ENCODE measurements at places on chromosomes 7 and 10.

DNA sequence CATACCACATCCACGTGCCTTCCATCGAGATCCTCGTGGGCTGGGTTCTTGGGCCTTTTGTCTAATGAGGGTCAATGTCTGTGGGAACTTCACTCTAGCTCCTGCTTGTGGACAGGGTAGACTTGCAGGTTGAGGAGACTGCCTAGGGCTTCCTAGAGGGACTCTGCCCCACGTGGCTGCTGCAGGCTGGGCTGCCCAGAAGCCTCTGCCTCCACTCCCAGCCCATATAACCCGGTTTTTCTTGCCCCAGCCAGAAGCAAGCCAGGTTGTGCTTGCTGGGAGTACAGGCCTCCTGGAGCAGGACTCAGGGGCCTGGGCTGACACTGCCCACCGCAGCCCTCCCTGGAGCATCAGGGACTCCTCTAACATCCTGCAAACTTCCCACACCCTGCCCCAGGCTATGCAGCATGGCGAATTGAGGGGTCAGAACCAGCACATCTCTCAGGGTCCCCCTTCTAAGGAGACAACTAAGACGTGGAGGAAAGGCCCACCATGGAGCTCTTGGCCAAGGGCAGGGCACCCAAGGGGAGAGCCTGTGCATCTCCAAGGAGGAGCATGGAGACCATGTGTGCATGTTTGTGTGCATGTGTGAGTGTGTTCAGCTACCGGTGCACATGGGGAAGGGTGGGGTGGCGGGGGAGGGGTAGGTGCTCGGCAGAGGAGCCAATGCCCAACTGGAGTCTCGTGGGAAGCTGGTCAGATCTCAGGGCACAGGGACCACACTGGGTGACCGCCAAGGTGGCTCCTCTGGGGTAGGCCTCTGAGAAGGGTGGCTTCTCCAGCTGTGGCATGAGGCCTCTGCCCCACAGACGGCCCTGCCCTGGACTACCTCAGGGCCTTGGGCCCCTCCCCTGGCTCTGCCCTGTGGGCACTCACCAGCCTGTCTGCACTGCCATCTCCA, 62.6 kb downstream of the RASGEF1A start:
- DNase-seq, result no peak

- DNase-seq, result no peak
Observed at GRCh38 chr7:135186841-135187253, 16.3 kb upstream of the CYREN start.

GRCh38 chr7:77991656-77992055, 193.1 kb downstream of the PHTF2 start:
- no peak for DNase-seq

DNA sequence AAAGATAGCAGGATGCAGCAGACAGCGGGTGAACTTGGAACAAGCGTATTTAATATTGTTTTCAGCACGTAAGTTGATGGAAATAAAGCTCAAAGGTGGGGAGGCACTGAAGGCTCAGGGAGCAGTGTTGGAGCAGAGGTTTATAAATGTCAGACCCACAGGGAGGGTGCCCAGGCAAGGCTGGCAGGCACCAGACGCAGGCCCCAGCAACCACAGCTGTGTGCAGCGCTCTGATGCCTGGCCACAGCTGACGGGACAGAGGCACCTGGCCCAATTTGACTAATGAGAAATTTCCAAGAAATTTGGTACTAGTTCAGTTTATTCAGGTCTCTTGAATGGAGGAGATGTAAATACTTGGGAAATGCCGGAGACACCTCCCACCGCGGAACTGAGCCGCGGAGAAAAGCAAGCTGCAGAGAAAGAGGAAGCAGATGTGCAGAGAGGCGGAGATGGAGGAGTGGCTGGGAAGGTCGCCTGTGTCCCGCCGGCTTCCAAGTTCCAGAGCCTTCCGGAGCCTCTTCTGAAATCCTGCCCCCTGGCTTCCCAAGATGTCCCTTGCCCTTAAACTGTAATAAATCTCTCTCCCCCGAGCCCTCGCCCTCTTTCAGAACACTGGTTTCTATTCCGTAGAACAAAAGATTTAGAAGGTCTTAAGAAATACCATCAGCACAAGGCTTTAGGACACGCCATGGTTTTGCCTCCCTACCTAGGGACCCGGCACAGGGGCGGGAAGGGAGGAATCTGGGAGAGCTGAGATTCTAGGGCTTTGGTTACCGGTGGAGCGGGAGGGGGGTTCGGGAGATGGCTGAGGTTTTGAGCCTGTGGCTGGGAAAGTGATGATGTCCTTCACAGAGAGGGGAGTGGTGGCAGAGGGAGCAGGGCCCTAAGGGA, 38.4 kb upstream of the PLXNA4 start:
- DNase-seq, result no peak

GRCh38 chr7:158917818-158918217, 61.5 kb downstream of the DYNC2I1 start:
- DNase-seq, result no peak

DNA sequence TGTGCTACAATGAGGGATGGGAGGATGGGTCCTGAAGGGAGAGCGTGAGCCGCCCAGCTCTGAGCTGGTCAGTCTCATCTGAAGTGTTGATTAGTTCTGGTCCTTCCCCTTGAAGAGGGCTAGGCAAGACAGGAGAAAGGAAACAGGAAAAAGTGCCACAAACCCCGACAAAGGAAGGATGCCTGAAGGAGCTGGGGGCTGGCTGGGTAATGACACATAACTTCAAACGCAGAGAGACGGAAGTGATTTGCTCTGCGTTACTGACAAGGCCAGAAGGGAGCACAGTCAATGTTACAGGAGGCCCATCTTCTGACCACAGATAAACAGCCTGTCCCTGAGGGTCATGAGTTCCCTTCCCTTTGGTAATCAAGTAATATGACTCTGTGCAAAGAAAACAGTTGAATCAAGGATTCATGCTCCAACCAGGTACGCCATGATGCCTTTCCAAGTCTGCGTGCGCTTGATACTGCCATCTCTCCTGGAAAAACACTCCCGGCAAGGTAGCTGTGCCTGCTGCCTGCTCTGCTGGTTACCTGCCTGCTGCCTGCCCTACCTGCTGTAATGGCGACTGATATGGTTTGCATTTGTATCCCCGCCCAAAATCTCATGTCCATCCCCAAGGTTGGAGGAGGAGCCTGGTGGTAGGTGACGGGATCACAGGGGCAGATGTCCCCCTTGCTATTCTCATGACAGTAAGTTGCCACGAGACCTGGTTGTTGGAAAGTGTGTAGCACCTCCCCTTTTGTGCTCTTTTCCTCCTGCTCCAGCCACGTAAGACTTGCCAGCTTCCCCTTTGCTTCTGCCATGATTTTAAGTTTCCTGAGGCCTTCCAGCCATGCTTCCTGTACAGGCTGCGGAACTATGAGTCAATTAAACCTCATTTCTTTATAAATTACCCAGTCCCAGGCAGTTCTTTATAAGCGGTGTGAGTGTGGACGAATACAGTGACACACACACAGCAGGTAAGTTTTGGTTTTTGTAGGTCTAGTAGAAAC, 57.9 kb downstream of the GRB10 start:
- DNase-seq, result no peak

GRCh38 chr10:34198953-34199352, 616.1 kb downstream of the PARD3 start:
- no peak for DNase-seq

GRCh38 chr10:100894033-100894432, 18.7 kb upstream of the SLF2 start:
- no peak for DNase-seq

- no peak for DNase-seq
Observed at GRCh38 chr10:124294811-124295770, 123.6 kb downstream of the OAT start.

Data from stimulated activated CD8-positive, alpha-beta memory T cell treated with anti-CD3 and anti-CD28 coated beads, Interleukin-2, amount 100 ng/mL, for 1 hour (primary cell).